MV-4-11 (cell line): ENCODE measurements at places on chromosomes 3 and 15.

DNA sequence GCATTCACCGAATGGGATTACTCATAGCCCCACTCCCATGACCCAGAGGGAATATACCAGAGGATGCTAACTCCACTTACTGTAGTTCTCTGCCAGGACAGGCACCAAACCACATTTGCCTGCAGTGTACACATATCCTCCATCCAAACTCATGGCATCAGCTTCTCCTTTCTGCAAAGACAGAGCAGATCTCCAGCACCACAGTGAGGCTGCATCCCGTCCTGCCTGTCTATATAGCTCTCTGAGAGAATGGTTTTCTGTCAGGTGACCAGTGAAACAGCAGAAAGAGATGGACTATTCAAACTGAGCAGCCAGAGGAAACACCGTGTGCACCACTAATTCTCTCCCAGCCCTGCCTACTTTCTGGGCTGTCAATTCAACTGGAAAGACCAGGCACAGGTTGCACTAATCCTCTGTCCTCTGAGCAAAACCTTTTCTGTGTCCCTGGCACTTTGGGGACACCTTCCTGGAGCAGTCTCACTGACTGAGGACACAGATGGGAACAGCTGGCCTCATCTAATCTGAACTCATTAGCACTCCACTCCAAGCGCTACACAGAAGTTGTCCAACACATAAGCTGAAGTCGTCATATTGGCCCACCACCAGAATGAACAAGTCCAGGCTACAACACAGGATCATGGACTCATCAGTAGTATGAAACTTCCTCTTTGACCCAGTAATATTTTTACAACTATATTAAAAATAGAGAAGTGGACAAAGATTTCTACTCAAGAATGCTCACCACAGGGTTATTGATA is 17.3 kb downstream of the LTF start:
- peak; percentile 57 for DNase-seq

GRCh38 chr15:90620379-90621067 is 90.8 kb downstream of the CRTC3 start:
- DNase-seq, result peak; percentile 71

GRCh38 chr3:195033531-195034091 is 237.3 kb downstream of the XXYLT1 start:
- DNase-seq, result no peak

GRCh38 chr15:51267703-51268083 is 70.7 kb downstream of the CYP19A1 start:
- no peak for DNase-seq

DNA sequence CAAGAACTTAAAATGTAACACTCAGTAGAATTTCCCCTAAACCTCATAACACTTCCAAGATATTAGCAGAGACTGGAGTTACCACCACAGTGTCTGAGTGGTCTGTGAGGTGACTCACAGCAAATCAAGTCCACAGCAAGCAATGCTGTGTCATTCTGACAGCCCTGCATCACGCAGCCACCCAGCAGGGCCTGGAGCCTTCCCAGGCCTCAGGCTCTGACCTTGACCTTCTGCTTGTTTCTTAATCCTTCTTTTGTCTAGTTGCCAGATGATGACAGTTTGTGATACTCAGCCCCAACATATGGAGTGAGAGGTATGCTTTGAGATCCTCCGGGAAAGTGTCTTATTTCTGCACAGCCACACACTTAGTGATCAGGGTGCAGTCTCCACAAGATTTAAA is 82.5 kb downstream of the TOP2B start:
- DNase-seq, result peak; percentile 32

- no peak for DNase-seq
These were observed 316.2 kb upstream of the THRB start for GRCh38 chr3:24810881-24811280.

GRCh38 chr15:57902155-57902554 is 163.4 kb downstream of the ALDH1A2 start:
- no peak for DNase-seq

GRCh38 chr3:188316723-188317070 is 162.7 kb downstream of the LPP start:
- DNase-seq, result no peak

DNA sequence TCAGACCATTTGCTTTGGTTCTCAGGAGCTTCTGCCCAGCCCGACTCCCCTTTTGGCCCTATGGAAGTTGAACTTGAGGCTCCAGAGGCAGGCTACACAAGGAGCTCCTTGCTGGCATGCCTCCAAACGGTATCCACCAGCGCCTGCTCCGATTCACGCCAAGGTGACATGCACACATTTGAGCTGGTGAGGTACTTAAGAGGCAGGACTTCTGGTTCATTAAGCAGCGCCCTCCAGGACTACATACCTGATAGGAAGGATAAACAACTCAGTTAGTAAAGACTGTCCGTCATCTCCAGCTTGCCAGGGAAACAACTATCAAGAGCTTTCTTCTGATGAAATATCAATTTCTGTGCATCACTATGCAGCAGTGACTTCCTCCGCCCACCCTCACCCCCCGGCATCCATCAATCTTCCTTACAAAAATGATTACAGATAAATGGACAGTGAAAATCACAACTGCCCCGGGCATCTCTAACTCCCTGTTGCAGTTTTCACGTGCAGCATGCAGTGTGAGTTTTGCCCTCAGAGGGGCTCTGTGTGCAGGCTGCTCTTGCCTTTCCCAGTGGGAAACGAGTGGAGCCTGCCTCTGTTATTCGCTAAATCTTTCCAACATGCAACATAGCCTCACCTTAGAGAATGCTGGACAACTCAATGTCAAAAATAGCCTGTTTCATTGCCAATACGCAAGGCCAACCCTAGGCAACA is 122.9 kb downstream of the ARRDC4 start:
- DNase-seq, result no peak

GRCh38 chr15:87722941-87723691 is 533.4 kb downstream of the NTRK3 start:
- DNase-seq, result no peak

DNA sequence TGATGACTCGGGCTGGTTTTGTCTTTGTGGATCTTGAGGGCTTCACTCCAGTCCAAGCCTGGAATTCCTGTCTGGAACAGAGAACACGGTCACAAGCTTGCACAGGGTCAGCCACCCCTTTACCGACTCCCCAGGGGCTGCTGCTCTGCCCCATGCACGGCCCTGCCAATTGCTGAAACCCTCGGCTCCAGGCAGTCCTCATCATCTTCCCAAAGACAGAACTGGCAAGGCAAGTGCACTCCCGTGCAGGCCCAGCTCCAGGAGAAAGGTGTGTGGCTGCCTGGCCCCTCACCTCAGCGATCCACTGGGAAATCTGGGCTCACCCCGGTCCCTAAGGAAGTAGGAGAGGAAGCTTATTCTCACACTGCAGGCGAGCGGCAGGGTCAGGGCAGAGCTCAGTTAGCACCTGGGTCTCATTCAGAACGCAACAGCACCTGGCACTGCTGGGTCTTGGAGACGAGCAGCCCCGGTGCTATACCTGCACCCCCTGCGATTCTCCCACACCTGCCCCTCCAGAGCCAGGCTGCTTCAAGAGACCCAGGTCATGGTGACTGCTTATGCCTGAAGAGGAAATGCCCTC is 7.2 kb downstream of the MAP6D1 start:
- DNase-seq, result no peak

DNA sequence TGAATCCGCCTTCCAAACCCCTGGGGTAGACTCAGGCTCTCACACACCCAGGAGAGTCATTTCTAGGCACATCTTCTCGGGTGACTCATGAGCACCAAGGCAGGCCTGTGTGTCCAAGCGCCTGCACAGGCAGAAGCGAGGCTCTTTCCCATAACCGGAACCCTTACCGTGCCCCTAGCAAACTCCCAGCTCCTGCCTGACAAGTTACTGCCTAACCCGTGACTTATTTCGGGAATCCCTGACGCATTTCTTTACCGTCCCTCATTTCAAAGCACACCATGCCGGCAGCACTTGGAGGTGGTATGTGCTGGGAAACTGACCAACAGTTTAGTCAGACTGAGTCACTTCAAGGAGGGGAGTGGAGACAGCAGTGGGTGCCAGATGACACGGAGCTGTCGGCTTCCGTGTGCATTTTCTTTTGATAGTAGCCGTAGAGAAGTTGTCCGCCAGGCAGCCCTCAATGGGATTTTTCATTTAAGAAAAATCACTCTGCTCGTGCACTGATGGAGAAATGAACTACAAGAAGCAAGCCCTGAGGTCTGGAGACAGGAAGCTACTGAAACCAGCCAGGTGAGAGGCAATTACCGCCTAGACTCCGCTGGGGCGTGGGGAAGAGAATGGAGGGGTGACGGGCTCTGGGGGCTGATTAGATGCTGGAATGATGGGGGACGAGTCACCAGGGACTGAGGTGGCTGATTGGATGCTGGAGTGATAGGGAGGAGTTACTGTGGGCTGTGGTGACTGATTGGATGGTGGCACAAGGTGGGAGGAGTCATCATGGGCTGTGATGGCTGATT is 17.3 kb upstream of the HRH1 start:
- DNase-seq, result no peak

- DNase-seq, result no peak
These were observed 415.7 kb upstream of the ROBO2 start for GRCh38 chr3:76624164-76624563.

DNA sequence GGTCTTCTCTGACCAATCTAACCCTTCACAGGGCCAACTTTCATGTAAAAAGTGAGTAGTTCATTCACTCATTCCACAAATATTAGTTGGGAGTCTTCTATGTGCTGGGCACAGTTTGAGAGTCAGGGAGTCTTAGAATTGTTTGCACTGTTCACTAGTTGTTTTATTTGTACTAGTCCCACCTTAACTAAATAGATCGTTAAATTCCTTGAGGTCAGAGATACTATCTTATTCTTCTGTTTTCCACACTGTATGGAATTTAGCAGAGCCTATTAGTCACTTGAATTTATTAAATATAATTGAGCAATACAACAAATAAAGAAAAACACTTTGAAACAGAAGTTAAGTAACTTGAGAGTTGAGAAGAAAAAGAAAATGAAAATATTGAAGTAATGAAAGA is 40.8 kb upstream of the SPTSSB start:
- no peak for DNase-seq

GRCh38 chr3:170907637-170908234 is 701 bp downstream of the EIF5A2 start:
- no peak for DNase-seq

DNA sequence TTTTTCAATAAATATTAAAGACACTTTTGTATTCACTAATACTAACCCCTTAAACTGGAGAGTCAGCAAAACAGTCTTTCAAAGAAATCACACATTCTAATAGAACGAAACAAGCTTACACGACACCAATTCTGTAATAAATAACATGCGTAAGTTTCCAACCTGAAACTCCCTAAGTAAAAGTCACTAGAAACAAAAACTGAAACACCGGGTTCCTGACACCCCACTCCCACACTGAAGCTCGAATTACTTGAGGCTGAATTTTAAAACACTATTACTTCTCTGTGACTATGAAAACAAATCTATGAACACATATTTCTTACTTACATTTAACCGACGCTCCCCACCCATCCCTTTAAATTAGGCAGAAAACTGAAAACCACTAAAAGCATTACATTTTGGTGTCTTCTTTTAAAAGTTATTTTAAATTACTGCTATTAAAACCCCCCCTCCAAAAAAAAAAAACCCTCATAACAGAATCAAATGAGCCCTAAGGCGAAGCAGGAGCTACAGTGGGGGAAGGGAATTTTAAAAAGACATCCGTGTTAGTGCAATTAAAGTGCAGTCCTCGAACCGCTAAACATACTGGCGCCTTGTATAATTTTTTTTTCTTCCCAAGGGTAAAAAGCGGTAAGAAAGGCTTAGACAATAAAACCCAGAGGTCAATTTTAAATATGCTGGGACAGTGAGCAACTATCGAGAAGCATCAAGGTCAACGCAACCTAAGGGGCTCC is 878 bp downstream of the SPPL2A start:
- DNase-seq, result peak; percentile 15

- DNase-seq, result no peak
These were observed 156.4 kb upstream of the FRMD4B start for GRCh38 chr3:69542089-69542804.

GRCh38 chr15:37246856-37247255 is 146.5 kb upstream of the MEIS2 start:
- DNase-seq, result no peak

- DNase-seq, result no peak
These were observed 107.5 kb downstream of the SRGAP3 start for GRCh38 chr3:9141928-9142289.

DNA sequence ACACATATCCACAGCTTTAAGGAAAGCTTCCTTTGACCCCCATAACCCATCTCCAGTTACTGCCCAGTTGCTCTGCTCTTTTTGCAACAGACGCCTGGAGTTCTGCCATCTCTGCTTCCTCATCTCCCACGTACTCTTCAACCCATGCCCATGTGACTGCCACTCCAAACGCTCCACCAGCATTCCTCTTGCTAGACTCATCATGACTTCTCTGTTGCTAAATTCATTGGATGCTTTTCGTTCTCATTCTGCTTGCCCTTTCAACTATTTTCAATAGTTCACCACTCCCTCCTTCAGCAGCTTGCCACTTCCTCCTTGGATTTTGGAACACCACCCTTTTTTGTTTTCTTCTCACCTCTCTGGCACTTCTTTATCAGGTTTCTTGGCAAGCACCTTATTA is 2.7 kb upstream of the KNSTRN start:
- DNase-seq, result peak; percentile 52

DNA sequence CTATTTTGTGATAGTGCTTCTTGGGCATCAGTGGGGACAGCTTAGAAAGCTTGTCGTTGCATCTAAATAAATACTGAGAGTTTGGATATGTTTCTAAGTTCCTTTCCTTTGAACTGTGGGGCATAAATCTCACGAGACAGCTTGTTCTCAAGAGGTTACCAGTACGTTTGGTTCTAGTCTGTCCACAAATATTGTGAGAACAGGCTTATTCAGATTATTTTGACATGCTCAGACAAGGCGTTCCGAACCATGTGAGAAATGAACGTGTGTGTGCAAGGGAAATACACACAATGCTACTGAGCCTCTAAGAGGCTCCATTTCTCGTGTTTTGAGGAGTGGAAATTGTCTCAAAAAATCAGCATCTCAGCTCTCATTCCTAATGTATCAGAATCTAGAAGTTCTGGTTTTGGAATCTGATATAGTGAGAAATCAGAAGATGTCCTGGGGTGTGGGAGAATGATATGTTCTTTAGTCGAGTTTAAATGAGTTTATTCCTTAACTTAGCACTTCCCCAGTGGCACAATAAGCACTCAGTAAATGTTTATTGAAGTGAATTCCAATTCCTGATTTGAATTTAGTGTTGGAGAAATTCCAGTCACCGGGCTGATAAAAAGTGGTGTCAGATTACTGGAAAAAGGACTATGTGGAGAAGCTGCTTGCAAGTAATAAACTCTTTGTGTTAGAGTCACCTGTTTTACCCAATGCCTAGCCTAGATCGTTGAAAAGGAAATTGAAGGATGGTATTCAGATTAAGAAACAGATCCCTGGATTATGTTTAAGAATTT is 481.5 kb downstream of the LPP start:
- no peak for DNase-seq

GRCh38 chr3:148042663-148043445 is 633.7 kb downstream of the ZIC1 start:
- no peak for DNase-seq
